ENCODE measurements at places on chromosomes 3 and 15. TPM values are rescaled to one million over a fixed set of nuclear protein-coding genes. Genes with fewer than 3 reads are reported as not detected.

- DNase-seq = no peak
These were observed 7.6 kb downstream of the IL17RD start for GRCh38 chr3:57157545-57157944.

DNA sequence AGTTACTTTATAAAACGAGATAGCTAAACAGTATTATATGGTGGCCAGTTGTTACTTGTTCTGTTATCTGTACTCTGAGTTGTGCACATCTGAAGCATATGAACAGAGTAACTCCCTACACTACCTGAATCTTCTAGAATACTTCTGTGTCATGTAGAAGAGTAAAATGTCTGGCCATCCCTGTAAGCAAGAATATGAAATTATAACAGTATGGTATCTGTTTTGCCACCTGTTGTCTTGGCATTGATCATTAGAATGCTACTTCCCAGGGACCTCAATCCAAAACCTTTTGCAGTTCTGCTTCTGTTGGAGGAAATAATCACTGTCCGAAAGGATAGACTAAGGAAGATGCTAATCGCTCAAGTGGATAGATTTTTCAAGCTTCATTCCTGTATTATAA lies 1.9 kb downstream of the TEX9 start:
- DNase-seq = no peak

DNA sequence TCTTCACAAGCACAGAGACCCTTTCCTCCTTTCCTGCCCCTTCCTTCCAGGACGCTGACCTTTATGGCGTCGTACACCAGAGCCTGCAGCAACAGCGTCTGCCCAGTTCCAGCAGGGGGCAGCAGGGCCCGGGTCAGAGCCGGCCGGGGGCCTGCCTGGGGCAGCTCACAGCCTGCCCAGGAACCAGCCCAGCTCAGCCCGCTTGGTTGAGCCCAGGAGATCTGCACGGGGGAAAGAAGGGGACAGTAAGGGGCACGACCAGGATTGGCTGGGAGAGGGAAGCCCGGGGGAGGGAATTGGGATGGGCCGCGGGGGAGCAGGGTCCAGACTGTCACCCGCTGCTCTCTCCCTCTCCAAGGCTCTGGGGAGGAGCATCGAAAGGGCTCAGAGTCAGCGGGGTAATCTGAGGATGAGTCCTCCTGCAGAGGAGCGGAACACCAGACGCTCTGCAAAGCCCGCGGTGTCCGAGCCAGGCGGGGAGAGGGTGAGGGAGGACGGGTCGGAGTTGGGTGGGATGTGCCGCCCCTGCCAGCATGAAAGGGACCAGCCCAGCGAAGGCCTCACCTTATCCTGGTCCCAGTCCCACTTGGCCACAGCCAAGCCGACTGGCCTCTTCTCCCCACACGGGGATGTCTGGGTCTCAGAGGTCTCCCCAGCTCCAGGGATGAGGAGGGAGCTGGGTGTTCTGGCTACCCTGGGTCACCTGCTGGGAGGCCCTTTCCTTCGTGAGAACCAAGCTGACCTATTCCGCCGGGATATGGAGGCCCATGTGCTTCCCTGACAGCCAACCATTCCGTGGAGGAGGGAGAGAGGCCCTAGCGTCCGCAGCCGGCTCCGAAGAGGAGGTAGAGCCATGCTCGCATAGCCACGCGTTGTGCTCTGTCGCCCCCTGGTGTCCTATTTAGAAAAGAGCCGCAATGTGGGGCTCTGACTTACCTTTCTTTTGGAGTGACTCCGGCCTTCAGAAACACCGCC lies 7.4 kb upstream of the IGDCC3 start:
- DNase-seq = no peak

LRRC34 gene
- 1.5 TPM for total RNA-seq

DNA sequence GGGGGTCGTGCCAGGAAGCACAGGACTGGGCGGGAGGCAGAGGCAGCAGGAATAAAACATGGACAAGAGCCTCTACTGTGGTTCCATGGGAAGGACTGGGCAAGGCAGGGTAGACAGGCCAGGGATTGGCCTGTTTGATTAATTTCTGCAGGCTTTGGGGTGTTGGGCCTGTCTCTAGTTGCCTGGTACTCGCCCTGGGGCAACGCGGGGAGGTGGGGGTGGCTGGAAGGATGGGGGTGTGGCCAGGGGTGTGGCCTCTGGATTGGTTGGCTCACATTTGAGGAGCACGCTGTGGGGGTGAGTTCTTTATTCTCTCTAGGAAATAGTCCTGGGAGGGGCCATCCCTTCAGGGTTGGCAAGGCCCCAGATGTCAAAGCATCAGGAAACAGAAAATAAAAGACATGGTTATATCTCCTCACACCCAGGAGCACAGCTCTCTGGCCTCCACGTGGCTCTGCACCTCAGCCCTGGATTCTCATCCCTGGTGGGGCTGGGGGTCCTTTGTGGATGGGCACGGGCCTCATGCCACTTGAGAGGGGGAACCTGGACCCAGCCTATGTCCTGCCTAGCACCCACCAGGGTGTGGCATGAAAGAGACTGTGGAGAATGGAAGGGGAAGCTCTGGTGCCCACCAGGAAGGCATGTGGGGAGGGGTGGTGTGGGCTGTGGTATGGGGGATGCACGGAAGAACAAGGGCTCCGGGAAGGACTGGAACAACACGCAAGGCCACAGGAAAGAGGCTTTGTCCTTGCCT lies 223.0 kb upstream of the LYSMD4 start:
- no peak for DNase-seq

GRCh38 chr3:71680603-71681002 lies 44.6 kb downstream of the EIF4E3 start:
- no peak for DNase-seq

DNA sequence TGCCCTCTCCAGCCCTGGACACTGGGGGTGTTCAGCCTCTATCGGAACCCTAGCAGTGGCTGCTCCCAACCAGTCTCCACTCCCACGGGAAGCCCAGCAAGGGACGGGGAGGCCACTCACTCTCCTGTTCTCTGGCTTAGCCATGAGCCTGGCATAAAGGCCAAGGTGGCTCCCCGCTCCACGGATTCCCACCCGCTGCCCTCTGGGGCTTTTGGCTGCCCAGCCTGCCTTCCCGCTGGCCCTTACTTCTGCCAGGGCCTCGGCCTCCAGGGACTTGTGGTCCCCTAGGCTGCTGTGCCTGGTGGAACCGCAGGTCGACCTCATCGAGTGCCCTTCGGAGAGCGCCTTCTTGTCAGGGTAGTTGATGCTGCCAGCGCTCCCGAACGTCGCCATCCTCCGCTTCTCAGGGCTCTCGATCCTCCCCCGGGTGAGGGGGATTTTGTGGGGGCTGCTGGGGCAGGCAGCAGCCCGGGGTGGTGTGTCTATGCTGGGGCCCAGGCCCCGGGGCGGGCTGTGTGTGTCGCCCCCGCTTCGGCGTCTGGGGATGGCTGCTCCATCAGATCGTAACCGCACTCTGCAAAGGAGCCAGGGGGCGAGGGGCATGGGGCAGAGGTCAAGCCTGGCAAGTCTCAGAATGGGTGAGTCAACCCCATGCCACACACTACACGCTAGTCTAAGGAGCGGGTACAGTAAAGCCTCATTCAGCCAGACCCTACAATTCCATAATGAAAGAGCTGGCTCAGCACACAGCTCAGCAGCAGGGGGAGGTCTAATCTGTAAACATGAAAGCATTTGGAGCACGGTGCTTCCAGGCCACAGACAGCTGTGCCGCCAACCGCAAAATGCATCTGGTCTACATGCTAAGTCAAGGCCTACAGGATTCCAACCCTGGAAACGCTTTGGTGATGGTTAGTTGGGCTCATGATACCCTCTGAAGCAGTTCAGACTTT lies 27.3 kb upstream of the RAD18 start:
- DNase-seq = no peak

DNA sequence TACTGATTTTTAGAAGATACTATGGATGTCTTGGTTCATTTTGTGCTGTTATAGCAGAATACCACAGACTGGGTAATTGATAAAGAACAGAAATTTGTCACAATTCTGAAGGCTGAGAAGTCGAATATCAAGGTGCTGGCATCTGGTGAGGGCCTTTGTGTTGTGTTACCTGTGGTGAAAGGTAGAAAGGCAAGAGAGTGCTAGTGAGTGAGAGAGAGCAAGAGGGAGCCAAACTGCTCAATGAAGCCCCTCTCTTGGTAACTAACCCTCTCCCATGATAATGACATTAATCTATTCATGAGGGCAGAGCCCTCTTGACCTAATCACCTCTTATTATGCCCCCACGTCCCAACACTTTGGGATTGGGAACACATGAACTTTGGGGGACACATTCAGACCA lies 31.3 kb downstream of the PDCD6IP start:
- no peak for DNase-seq

SYNPR gene
- total RNA-seq = not detected

DNA sequence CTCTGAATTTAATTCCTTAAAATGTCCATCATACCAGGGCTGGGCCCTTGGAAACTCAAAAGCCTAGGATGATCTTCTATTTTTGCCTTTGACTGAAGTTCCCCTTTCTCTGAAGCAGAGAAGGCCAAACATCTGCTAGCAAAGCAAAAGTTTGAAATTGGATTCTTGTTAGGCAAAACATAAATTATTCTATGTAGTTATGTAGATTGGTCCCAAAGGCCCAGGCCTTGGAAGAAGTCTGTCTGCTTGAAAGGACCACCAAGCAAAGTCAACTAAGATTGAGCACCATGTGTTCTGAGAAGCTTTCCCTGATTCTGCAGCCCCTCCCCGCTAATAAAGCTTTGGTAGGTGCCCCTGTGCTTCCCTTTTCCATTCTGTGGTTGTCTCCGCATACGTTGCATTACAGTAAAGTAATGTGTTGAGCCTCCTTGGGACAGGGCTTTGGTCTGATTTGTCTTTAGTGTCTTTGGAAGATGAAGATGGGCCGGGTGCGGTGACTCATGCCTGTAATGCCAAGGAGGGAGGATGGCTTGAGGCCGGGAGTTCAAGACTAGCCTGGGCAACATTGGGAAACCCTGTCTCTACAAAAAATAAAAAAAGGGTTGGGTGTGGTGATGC lies 56.4 kb downstream of the RPL39L start:
- DNase-seq = no peak

DNA sequence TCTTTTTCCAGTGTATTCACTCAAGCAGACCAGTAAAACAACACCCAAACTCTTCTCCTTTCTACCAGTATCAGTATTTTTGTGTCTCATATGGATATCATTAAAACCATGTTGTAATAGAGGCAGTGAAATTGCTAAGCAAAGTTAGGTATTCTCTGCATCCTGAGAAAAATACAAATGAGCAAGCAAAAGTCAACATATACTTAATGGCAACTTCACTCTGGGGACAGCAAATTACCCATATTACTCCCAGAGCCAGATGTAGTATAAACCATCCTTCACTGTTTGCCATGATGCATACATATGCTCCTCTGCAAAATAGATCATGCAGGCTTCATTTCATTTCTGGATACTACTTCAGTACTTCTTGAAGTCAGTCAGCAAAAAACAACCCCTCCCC lies 22.1 kb downstream of the UBA5 start:
- no peak for DNase-seq

DNA sequence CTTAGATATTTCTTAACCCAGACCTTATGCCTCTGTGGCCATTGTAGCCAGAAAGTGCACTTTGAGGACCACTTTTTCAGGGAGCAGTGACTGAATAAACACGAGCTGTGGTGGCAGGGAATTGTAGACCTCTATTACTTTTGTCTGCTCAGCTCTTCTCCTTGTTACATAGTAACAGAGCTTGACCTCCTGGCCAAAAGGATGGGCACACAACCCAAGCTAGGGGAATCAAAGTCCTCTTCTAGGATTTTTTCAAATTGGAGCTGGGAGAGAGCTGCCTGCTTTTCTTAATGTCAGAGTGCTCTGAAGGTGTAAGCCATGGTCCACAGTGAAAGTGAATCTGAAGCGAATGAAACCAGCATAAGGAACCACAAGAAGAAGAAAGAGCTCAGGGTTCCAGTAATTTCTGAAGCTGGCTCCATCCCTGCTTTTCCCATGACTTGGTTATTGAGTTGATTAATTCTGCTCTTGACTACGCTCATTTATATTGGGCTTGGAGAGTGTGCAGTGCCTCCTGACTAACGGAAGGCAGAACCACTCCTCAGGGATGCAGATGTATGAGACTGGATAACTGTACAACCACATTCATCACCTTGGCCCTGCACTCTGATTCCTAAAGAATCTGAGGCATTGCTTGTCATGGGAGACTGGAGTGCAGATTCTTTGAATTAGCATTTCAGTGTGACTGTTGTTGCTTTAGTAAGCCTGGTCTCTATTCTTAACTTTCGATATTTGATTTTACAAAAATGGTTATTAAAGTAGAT lies 60.9 kb downstream of the TLNRD1 start:
- no peak for DNase-seq

DNA sequence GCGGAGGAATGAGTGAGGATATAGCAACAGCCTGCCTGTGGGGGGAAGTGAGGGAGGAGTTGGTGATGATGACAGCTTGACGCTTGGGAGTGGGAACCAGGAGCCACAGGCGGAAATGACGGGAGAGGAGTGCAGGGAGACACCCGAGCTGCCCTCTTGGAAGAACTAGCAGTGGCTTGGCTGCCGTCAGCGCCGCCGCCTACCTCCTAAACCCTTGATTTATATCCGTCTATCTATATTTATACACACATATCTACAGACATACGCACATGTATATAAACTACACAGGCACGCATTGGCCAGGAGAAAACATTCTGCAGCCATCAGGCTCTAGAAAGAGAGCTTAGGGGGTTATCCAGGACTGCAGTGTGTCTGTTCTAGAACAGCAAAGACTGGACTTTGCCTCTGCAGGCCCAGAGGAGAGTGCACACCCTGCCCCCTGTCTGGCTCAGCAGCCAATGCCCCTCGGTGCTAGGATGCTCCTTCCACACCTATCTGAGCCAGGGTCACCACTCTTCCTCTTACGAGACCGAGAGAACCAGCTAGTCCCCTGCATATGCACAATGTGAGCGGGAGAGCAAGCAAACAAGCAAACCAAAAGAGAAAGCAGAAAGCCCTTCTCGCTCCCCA lies 45.3 kb upstream of the MAGEF1 start:
- DNase-seq = no peak

NUTM1 gene
- not detected for total RNA-seq

DNA sequence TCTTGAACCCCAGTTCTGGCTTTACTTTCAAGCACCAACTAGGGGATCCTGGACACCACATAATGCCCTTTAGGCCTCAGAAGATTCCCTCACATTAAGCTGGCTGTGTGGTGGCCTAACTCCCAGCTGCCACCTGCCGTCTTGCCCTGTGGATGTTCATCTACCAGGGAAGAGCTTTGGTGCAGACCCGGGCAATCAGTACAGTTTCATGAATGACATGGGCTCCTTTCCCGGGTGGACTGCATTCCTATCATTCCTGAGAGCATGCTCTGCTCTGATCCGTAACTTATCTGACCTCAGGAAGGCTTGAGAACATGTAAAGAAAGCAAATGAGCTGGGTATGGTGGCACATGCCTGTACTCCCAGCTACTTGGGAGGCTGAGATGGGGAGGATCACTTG lies 50.0 kb upstream of the GSK3B start:
- DNase-seq = no peak

GRCh38 chr3:38133557-38134405 lies 3.1 kb downstream of the ACAA1 start:
- DNase-seq = no peak

- DNase-seq = no peak
These were observed 21.0 kb downstream of the LSM3 start for GRCh38 chr3:14199641-14200040.

- no peak for DNase-seq
These were observed 3.2 kb downstream of the ISG20 start for GRCh38 chr15:88641959-88642452.

PPP1R2 gene
- total RNA-seq = 45.1 TPM

- no peak for DNase-seq
These were observed 858 bp upstream of the TKT start for GRCh38 chr3:53256704-53257055.

HGD gene
- total RNA-seq = 0.72 TPM

EBLN2 gene
- 4.0 TPM for total RNA-seq

TGM5 gene
- total RNA-seq = 5.6 TPM

GRCh38 chr15:73897441-73898261 lies 24.3 kb downstream of the TBC1D21 start:
- no peak for DNase-seq

Measured in GM12878 (cell line).